Large intestine (tissue), 12 donors: ENCODE measurements at places on chromosomes 7 and 10.

DNA sequence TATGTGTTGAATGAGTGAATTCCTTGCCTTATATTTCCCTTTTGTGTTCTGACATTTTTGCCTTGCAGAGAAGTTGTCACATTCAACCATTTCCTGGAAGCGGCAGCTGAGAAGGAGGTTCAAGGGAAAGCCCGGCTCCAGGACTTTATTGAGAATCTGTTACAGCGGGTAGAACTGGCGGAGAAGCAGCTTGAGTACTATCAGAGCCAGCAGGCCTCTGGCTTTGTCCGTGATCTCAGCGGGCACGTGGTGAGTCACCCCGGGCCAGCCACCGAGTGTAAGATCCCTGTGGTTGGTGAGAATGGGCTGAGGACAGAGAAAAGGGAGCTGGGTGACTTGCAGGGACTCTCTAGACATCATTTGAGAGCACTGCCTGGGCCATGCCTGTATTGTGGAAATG lies 14.2 kb downstream of the ZNF365 start:
- DNase-seq: no peak

DNA sequence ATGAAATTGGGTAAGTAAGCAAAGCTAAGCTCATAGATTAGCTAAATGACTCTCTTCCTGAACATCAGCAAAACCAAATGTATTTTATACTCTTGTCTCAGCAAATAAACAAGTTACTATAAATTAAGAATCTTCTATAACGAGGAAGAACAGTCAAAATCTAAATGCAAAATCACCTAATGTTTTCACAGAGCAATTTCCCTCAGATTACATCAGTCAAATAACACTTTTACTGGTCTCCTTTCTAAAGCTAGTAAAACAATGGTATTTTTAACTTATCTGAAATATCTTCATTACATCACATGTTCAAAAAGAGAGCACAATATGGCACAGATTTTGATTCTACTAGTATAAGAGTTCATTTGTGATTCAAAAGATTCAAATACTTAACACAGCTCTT lies 16.5 kb upstream of the GPR22 start:
- DNase-seq: no peak

DNA sequence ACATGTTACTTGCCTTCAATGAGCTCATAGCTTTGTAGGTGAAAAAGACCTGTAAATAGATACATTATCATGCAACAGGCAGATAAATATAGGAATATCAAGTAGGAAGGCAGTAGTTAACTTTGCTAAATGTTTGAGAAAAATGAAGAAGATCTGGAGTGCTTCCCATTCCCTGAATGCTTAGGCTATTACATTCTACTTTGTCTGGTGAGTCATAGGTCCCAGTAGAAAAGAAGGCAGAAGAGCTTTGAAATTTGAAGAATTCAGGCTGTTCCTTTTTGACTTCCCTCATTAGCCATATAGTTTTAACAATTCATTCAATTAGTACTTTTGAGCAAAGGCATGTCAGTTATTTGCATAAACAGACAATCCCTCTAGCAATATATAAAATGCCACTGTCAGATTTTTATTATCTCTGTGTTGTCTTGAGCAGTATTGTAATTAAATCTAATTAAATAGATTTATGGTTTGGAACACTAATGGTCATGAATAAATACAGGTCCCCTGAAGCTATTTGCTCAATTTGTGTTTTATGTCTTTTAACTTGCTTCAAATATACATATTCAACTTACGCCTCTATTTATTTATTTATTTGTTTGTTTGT lies 875.0 kb downstream of the REEP3 start:
- no peak for DNase-seq

GRCh38 chr7:158403013-158403821 lies 184.4 kb downstream of the PTPRN2 start:
- DNase-seq: no peak
